ENCODE measurements at places on chromosomes 16 and 17.

DNA sequence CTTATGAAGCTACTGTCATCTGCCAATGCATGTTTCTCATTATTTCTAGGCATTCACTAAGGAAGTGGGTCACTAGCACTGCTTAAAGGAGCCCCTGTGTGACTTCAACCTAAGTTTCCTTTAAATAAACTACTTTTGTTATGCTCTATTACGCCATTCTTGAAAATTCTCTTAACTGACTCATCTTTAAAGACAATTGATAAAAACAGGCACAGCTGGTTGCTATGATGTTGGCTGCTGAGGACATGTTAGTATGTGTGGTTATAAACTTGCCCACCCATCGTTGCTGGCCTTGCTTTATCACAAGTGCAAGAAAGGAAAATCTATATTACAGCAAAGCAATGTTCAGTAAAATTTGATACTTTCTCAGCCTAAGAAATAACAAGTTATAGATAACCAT, 75.8 kb upstream of the CNTNAP4 start:
- DNase-seq = no peak

DNA sequence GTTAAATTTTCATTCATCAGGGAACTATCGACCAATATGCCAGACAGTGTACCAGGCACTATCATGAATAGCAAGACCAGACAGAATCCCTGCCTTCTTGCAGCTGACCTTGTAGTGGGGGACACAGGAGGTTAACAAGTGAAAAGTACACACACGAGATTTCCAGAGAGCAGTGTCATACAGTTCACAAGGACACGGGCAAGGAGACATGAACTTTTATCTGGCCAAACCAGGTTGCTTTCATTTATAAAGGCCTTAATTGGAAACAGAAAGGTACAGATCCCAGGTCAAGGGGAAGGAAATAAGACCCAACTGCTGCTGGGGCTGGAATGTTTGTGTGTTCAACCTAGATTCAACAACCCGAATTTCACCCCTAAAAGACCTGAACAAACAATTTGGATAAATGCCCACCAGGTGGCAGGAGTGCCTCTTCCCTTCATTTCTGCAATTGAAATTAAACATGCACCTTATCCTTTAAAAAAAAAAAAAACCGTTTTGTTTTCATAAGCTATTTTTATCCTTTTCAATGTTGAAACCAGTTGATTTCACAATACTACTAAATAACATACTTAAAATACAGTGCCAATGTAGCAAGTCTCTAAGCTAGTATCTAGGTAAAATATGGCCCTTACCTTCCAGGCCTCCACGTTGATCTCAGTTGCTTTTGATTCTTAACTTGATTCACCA, 65.9 kb downstream of the EMP2 start:
- peak; percentile 9 for DNase-seq

DNA sequence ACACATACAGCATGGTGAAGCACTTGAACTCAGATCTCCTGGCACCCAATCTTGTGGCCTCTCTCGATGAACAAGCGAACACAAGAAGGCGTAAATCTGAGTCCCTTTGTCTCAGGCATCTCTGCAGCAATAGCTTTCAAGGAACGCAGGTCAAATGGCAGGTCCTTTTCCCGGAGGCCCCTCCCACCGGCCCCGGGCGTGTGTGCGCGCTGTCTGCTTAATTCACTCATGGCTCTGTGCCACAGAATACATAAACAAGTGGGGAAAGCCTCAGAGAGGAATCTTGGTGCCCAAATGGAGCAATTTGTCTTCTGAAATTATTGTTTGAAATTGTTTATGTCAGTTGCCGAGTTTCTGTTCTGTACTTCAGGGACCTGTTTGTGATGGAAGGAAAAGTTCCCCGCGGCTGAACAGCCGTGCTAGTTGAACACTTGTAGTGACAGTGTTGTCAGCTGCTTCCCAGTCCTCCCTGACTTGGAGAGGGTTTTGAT, 14.8 kb downstream of the MYOCD start:
- no peak for DNase-seq

DNA sequence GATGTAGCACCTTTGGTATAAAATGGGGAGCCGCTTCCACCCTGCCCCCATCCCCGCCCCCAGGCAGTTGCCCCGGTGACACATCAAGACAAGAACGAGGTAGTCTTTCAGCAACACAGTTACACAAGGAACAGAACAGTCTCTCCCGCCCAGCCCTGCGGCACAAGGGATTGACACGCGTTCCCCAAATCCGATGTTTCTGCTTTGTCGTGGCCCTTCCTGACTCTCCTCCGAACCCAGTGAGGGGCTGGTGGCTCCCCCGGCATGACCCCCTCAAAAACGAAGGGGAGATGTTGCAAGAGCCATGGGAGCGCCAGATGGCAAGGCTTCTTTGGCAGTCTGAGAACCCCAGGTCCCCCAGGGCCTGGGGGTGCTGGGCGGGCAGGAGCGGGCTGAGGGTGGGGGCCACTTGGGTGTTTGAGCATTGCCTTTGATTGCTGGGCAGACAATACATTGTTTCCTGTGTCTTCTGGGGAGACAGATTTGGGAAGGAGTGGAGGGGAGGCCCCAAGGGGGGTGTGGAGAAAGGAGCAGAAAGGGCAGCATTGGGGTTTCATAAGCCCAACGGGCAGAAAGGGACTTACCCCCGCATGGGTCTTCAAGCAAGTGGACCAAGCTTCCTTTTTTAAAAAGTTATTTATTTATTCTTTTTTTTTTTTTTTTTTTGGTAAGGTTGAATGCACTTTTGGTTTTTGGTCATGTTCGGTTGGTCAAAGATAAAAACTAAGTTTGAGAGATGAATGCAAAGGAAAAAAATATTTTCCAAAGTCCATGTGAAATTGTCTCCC, 16.6 kb downstream of the COL1A1 start:
- DNase-seq = no peak

- no peak for DNase-seq
Measured at GRCh38 chr17:66190738-66191592, 968 bp downstream of the CEP112 start.

- DNase-seq = no peak
Measured at GRCh38 chr17:55458287-55458900, 36.8 kb upstream of the MMD start.

GRCh38 chr16:10979717-10980601, 35.6 kb downstream of the CLEC16A start:
- no peak for DNase-seq

Data from stimulated activated CD4-positive, alpha-beta T cell treated with anti-CD3 and anti-CD28 coated beads, Interleukin-1b, Interleukin-23, amount 100 ng/mL, for 4 hours (primary cell).